HuH-7 (cell line): ENCODE measurements at places on chromosomes 7 and 10.
A peak's percentile ranks its signal among the peaks of the same experiment; 100 is the strongest.

DNA sequence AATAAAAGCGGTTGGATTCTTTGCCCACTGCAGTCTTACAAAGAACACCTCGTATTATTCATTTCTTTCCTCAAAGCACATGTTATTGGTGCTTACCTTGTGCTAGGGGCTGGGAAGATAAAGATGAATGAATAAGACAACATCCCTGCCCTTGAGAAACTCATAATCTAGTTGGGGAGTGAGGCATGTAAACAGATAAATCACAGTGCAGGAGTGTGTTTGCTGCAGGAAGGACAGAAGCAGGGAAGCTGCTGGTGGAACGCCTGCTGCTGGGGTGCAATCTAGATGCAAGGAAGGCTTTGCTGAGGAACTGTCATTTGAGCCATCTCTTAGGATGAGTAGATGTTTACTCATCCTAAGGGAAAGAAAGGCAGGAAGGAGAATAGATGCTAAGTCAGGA is 135.6 kb downstream of the TMEM178B start:
- DNase-seq, result no peak

- no peak for DNase-seq
Observed at GRCh38 chr10:123154711-123155505, 706 bp downstream of the BUB3 start.

GRCh38 chr10:36278176-36278575 is 636.1 kb upstream of the FZD8 start:
- no peak for DNase-seq

DNA sequence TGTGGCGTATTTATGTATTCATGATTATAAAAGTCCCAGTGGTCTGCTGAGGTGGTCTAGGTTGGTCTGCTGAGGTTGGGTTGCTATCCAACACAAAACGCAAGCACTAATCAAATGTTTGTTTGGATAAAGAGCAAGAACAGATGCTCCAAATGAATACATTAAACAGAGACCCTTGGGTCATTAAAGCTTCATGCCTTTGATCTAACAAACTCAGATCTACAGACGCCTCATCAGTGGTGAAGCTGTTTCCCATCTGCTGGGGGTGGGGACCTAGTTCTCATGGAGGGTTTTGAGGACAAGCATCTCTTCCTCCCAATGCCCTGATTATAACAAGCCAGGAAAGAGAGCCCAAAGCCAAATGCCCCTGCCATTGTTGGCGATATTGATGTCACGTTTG is 786.7 kb downstream of the NRG3 start:
- no peak for DNase-seq

- peak; percentile 37 for DNase-seq
Observed at GRCh38 chr7:157568770-157569584, 232.2 kb downstream of the DNAJB6 start.

DNA sequence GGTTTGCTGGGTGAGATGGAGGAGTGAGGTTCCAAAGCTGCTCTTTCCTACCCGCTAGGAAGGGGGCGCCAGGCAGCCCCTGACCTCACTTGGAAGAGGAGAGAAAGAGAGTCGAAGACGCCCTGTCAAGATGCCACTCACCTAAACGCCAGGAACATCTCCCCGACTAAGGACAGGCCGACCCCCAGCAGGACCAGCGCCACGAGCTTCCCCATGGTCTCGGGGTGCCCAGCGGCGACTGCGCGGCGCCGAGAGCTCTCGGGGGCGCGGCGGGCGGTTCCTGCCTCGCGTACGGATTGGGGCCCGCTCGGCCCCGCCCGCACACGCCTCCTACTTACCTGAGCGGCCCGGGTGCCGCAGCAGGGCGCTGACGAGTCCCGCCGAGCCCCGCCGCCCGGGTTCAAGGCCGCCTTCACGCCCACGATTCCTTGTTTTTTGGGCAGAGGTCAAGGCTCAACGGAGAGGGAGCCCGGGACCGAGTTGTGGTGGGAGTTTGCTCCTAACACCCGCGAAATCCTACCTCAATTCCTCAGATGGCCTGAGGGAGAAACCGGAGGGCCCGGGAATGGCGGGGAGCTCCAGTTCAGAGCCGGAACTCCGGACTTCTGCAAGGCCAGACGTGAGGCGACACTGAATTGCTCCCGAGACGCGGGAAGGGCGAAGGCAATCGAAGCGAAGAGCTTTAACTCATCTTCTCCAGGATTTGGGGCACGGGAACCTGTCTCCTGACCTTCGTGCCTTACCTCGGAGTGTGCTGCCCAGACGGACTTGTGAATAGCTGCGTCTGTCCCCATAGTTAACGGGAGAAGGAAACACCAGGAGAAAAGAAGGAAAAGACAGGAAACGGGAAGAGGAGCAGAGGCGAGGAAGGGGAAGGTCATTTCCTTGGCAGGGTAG is at the start of gene PON3:
Gene PON3, minus strand, starts transcription at position 240 of the 897 bp plus-strand sequence. Its CDS starts 25 bp downstream, at position 215.
- peak; percentile 76 for DNase-seq

DNA sequence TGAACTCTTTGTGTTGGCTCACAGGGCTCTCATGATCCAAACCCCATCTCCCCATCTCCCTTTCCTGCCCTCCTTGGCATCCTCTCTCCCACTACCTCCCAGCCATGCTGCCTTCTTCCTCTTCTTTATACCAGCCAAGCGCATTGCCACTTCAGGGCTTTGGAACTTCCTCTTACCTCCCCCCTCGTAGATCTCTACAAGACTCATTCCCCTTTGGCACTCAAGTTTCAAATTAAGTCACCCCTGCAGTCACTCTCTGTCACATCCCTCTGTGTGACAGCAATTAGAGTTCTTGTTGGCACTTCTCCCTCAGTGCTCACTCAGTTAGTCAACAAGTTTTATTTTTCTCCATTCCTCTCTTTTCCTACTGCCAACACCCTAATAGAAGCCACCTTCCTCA is 20.8 kb upstream of the NRP1 start:
- no peak for DNase-seq

GRCh38 chr7:55730197-55730596 is 132.4 kb downstream of the SEPTIN14 start:
- DNase-seq, result no peak

GRCh38 chr10:28177944-28178637 is 124.8 kb downstream of the MPP7 start:
- no peak for DNase-seq

DNA sequence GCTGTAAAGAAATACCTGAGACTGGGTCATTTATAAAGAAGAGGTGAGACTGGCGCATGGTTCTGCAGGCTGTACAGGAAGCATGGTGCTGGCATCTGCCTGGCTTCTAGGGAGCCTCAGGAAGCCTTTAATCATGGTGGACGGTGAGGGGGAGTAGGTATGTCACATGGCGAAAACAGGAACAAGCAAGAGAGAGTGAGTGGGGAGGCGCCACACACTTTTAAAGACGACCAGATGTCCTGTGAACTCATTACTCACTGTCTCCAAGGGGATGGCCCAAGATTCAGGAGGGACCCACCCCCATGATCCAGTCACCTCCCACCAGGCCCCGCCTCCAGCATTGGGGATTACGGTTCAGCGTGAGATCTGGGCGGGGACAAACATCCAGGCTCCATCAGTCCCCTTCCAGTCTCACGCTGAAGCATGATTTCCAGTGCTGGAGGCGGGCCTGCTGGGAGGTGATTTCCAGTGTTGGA is 3.2 kb downstream of the ZNF316 start:
- no peak for DNase-seq

- DNase-seq, result no peak
Observed at GRCh38 chr7:23532490-23533237, 883 bp upstream of the TRA2A start.

DNA sequence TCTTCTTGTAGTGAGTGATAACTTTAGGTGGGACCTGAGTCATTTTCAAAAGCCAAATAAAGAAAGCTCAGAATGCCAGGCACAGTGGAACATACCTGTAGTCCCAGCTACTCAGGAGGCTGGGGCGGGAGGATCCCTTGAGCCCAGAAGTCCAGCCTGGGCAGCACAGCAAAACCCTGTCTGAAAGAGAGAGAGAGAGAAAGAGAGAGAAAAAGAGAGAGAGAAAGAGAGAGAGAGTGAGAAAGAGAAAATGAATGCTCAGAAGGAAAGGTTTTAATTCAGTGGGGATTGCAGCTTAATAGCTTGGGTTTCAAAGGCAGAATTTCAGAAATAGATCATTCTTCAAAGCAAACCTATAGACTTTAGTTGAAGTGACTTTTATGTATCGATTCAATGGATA is 25.7 kb downstream of the GPNMB start:
- DNase-seq, result no peak

GRCh38 chr7:23410446-23411183 is 59.7 kb downstream of the IGF2BP3 start:
- DNase-seq, result no peak

DNA sequence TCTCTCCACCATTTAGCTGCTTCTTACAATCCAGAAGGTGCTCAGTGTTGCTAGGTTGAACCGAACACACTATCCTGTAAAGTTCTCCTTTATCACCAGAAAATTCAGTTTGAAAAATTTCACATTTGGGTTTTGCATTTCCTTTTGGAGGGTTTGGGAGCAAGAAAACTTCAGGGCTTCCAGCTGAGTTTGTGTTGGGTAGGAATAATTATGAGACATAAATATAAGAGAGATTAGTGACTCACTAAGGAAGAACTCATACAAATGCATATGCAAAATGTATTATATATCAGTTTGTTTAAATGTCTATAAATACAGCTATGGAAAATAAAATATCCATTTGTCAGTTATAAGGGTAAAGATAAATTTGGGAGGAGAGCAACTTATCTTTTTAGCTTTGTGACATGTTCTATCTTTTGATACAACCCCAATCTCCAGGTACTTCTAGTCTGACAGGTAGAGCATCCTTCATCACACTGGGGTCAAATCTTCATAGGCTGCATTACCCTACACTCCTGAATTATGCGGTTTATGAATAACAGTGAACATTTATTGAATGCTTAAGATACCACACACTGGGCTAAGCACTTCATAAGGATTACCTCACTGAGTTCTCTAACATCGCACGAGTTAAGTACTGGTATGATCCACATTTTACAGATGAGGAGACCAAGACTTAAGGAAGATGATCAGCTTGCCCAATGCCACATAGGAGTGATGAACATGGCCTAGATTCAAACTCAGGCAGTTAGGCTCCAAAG is 304.4 kb downstream of the SORCS1 start:
- DNase-seq, result no peak

GRCh38 chr7:51635775-51636174 is 319.2 kb upstream of the COBL start:
- no peak for DNase-seq

DNA sequence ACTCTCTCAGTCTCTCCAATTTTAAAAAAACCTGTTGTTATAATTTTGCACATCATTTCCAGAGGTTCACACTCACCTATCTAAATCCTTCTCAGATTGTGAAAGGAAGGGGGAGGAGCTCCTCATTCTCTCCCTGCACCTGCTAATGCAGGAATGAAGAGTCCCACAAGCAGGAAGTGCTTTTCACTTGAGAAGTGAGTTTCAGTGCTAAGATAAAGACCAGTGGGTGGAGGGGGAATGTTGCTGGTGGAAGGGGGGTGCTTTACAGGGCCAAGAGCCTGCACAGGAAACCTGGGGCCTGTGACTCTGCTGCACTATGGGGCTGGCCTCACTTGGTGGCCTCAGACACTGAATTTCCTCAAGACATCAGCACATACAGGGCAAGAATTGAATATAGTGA is 176.4 kb downstream of the PTPN20 start:
- DNase-seq, result no peak

- DNase-seq, result no peak
Observed at GRCh38 chr10:78115135-78115853, 81.6 kb downstream of the RPS24 start.

GRCh38 chr10:113099431-113100183 is 149.6 kb downstream of the TCF7L2 start:
- DNase-seq, result no peak

DNA sequence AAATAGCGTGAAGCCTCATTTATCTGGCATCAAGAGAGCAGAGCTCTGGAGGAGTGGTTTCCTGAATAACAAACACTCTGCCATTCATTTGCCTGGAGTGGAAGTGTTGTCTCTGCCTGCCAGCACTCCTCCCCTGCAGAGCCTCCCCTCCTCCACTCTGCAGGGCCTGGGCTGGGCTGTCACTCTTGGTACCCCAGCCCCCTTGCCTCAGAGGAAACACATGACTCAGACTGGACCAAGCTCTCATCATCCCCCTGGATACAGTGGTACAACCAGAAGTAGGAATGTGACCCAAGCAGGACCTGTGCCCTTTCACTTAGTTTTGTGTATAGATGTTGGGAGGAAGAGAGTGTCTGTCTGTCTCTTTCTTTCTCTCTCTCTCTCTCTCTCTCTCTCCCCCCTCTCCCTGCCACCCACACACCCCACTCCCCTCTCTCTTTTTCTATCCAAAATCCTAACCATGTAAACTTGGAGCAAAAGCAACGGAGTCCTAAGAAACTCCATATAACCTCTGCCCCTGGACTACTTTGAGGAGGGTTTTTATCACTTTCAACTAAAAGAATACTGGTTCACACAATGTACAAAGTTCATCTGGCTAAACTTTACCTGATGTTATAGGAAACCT is 43.9 kb downstream of the DOCK4 start:
- DNase-seq, result peak; percentile 36

DNA sequence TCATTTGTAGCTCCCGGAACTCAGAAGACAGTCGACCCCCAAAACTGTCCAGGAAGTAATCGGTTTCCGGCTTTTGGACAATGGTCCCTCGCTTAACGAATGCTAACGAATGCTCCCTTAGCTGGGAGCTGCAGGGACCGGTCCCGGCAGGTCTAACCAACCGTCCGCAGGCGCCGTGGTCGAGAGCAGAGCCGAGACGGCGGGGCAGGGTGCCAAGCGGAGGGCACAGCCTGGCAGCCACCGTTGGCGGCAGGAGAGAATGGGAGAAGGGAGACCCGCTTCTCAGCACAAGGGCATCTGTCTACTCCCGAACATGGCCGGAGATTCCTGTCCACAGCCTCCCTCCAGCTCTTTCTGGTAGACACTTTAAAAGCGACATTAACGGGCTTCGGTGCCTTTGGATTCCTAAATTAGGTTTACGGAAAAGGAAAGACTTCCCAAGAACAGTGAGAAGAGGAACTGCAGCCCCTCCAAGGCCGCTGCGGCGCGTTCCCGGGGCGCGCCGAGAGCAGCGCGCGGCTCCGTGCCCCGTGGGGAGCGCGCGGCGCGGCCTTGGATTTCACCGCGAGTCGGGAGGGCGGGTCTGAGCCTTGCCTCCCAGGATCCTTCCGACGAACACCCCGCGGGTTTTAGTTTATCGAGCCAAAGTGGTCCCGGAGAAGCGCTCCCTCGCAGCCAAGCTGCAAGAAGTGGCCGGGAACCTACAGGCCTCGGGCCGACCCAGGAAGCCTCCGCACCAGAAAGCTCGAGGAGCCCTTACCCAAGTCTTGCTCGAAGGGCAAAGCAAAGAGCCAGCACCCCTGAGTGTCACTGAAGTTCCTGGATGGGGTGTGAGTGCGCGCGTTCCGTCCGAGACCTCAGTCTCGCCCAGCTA is 3.6 kb upstream of the TBX20 start:
- DNase-seq, result no peak
